ENCODE measurements at places on chromosomes 11 and 22.

DNA sequence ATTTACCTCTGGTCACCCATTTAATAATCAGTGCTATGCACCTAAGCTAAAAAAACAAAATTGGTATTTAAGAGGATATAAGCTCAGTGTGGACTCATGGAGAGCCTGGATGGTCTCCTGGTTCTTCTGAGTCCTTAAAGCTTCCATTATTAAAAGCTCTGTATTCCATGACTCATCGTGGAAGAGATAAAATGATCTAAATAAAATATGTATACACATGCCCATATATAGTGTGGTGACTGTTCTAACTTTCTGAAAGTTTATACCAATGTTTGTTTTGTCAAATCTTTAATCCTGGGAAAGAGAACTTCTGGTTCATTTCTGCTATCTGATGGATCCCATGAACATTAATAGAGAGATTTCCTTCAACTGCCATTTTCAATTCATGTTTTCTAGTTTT, 375.9 kb downstream of the GUCY1A2 start:
- no peak for DNase-seq

DNA sequence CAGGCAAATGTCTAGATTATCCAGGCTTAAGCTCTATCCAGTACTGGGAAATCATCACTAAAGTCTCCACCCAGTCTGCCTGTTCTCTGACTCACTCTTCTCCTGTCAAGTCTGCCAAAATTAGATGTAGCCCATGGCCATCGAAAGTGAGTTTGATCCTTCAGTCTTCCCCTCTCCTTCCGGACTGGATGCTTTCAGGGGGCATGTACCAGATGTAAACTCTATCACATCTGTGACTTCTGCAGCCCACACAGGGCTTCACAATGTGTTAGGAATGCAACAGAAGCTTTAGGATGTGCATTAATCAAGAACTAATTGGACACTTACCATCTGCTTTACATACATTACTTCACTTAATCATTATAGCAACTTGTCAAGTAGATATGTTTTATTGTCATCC, 12.3 kb downstream of the ME3 start:
- DNase-seq = no peak

- DNase-seq = no peak
Measured at GRCh38 chr22:31333641-31334040, 12.5 kb downstream of the PATZ1 start.

GRCh38 chr11:17208257-17208999, 642 bp upstream of the PIK3C2A start:
- DNase-seq = no peak

DNA sequence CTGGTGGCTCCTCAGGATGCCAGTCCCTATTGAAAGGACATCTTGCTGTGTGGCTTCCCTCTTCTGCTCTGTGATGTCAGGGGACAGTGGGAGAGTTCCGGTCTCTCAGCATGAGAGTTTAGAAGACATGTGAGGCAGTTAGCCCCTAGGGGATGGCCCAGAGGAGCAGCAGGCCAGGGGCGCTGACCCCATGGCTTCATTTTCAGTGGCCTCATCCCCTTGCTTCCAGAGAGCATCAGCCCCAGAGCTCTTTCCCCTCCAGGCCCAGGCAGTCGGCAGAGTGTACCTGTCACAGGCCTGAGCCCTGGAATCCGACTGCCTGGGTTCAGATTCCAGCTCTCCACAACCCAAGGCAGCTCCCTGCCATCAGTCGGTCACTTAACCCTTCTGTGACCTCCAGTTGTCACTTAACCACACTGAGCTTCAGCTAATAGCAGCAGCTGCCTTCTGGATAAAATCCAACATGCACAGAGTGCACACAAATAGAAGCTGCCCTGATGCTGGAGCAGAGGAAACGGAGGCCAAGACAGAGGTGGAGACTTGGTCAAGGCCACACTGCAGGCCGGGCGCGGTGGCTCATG, 14.1 kb upstream of the LRRC10B start:
- no peak for DNase-seq

DNA sequence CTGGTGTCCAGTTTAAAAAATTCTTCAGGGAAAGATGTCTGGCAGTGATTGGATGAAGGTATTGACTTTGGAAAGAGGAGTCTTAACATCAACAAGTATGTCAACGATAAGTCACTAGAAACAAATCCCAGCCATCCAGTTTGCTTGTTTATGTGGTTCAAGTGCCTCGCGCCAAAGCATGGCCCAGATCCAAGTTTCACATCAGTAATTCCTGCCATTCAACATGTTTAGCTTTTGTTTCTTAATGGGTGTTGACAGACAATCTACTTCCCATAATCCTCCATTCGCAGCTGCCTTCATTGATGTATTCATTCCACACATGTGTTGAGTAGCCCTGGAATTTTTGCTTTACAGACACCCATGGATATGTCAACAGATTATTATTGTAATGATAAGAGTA, 77.8 kb downstream of the UBASH3B start:
- no peak for DNase-seq

- DNase-seq = no peak
Measured at GRCh38 chr11:47592970-47593369, 1.2 kb downstream of the C1QTNF4 start.
